ENCODE measurements at places on chromosomes 3 and 15.

DNA sequence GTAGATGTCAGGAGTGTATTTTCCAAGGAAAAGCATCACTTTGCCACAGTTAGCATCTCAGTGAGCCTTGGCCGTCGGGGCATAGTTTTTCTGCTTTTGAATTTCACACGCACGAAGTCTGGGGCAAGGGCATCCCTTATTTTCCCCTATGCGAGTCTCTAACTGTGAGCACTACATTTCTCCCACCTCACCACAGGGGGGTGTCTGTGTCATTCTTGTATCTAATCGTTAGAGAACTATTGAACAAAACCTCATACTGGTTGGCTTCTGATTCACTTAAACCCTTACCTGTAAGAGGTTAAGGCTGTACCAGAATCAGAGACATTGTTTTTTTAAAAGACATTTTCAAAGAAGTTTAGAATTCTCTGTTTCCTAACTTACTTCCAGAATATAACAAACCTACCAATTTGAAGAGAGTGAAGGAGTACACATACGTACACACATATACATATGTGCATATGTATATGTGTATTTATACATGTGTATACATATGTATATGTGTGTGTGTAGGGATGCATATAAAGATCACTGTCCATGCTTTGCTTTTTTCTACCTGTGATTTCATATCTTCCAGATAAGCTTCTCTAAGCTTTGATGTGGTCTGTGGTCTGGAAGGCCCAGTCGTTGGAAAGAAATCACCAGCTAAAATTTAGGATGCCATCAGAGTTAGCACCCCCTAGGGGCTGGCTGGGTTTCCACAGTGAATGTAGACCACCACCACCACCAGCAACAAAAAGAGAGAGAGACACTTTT lies 49.4 kb downstream of the MYZAP start:
- DNase-seq, result no peak

GRCh38 chr3:123100193-123100776 lies 33.5 kb downstream of the PDIA5 start:
- no peak for DNase-seq

DNA sequence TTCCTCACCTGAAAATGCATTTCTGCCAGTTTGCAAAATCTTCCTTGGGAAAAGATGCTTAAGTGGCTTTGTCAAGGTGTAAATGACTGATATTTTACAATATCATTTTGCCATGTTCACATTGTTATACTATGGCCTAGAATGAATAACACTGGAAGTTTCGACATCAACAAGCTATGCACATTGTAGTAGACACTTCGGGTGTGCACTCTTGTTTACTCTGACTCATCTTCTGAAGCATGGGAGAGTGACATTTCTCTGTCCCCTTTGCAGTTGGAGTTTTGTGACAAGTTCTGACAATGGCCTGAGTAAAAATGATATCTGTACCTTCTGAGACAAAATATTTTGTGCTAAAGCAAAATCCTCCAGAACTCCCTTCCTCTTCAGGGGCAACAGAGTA lies 567.0 kb upstream of the RGMA start:
- DNase-seq, result no peak

- DNase-seq, result no peak
Observed at GRCh38 chr3:122619040-122619439, 41.6 kb downstream of the PARP15 start.

GRCh38 chr3:15859507-15860013 lies 61.8 kb upstream of the ANKRD28 start:
- DNase-seq, result peak; percentile 90

- no peak for DNase-seq
Observed at GRCh38 chr3:118213892-118214291, 820.8 kb downstream of the IGSF11 start.

- no peak for DNase-seq
Observed at GRCh38 chr3:52245322-52246263, at the start of gene PPM1M. Gene PPM1M, plus strand, starts transcription at chr3:52245759. Its CDS starts 66 bp downstream, at chr3:52245825.

- DNase-seq, result no peak
Observed at GRCh38 chr3:134879990-134880389, 84.9 kb downstream of the EPHB1 start.

DNA sequence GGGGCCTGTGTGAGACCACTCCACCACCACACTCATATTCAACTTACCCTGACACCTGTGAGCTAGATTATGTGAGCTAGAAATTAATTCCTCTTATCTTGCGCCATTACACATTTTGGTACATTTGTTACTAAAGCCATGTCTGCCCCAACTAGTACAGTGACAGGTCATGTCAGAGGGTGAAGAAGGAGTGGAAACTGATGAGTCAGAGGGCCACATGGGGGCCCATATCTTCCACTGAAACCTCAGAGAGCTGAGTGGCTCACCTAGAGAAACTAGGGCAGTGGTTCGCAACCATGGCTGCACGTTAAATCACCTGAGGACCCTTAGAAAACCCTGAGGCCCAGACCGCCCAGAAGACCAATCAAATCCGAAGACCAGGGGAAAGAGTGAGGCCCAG lies 15.7 kb upstream of the MEF2A start:
- no peak for DNase-seq

DNA sequence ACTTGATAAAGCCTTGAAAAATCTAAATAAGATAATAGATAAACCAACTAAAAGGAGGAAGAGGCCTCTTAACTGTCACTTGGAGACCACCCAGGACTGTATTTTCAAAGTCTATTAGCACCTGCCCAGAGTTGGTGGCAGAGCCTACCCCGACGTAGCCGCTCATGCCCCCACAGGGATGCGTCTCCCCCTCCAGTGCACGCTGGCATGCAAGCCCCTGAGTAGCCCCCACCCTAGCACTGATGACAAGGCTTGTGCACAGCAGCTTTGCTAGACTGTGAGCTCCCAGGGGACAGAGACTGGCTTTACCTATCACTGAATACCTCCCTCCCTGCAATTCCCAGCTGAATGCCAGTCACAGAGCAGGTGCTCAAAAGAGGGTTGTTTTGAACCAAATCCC lies 54.1 kb upstream of the HES1 start:
- no peak for DNase-seq

- no peak for DNase-seq
Observed at GRCh38 chr15:46556559-46557379, 921.9 kb downstream of the SQOR start.

DNA sequence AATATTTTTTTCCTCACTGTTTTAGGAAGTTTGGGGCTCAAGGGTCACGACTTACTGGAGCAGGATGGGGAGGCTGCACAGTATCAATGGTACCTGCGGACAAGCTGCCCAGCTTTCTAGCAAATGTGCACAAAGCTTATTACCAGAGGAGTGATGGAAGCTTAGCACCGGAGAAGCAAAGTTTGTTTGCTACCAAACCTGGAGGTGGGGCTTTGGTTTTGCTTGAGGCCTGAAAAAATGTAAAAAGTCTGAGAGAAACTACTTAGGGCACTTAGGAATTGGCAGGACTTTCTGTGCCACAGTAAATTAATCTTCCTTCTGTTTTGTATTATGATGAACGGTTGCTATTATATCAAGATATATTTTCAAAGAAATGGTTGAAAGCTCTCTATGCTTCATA lies 95.1 kb upstream of the FGF7 start:
- no peak for DNase-seq

- no peak for DNase-seq
Observed at GRCh38 chr3:185680231-185680630, 94.1 kb downstream of the SENP2 start.

GRCh38 chr3:59699648-59700320 lies 650.0 kb upstream of the CFAP20DC start:
- DNase-seq, result no peak

- DNase-seq, result peak; percentile 44
Observed at GRCh38 chr3:159824333-159824732, 164.3 kb upstream of the IL12A start.

DNA sequence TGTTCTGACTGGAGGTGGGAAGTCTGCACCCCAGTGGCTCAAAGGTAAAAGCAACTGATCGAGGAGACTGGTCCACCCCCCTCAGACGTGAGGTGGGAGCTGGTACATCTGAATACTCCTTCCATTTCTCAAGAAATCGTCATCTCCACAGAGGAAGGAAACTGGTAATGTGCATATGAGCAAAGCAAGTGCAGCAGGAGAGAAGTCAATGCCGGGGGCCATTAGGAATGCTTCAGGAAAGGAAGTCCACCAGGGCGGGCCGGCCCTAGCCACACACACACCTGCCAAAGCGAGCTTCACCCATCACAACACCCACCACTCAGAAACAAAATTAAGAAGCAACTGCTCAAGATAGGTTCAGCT lies 8.5 kb downstream of the TBC1D2B start:
- DNase-seq, result no peak

- DNase-seq, result no peak
Observed at GRCh38 chr3:173708191-173708590, 310.6 kb downstream of the NLGN1 start.

- no peak for DNase-seq
Observed at GRCh38 chr15:51505251-51505650, 117.3 kb downstream of the DMXL2 start.

DNA sequence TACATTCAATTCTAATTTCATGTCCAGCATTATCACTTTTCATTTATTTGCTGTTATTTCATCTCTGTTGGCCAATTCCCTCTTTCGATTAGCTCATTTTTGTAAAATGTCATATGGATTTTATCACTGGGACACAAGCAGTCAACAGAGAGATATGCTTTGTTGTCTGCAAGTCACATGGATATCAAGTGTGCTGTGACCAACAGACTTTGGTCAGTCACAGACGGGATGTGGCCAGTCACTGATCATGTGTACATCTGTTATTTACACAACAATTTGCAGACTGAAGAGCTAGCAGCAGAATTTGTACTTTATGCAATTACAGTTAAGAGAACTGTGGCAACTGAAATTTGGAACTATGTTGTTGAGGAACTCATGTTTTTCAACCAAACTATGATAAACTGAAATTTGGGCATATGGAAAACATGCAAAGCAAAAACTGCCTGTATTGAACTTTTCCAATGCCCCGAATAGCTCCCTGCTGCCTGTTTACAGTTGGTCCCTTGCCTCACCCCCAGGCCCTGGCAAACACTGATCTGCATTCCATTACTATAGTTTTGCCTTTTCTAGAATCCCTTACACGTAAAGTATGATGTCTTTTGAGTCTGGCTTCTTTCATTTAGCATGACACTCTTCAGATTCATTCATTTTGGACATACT lies 104.4 kb downstream of the RPL22L1 start:
- no peak for DNase-seq

DNA sequence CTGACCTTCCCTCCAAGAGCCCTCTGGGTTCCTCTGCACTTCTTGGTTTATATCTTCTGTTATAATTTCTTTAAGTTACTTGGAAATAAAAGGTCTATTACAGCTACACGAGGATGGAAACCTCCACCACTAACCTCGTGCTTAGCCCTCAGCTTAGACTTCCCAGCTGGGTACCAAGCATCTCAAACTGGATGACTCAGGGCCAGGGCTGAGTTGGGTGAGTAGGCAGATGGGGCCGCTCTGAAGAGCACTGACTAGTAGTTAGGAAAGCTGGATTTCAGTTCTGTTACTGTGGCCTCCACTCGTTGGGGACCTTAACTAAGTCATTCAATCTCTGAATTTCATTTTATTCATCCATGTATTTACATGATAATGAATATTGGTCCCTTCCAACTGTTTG lies 1036.6 kb downstream of the IGSF11 start:
- no peak for DNase-seq

GRCh38 chr3:170749765-170750477 lies 120.1 kb downstream of the RPL22L1 start:
- no peak for DNase-seq

DNA sequence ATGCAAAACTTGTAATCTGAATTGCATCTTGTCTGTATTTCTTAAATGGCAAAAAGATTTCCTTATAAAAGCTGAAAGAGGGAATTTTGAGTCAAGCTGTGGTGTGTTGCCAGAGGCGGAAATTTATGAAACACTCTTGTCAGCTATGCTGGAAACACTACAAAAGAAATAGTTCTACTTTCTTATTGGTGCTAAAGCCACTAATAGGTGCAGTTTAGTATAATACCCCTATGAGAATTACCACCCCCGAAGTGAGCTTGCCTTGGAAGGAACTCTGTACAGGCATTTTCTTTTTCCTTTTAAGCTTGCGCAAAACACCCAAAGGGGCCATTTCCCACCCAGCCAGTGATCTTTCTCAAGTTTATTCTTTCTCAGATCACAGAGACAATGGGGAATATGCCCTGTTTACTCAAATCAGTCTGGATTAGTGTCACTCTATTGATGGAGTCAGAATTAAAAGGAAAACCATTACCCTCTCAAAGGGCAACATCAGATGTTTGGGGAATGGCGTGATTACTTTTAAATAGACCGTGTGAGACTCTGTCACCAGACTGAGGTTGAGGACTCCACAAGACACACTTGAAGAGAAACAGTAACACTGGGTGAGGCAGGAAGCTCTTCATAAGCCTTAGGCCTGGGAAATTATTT lies 166.0 kb downstream of the TP63 start:
- DNase-seq, result no peak

- DNase-seq, result no peak
Observed at GRCh38 chr15:48965972-48966371, 2.3 kb upstream of the SHC4 start.
